ENCODE measurements at places on chromosomes 2 and 18.

DNA sequence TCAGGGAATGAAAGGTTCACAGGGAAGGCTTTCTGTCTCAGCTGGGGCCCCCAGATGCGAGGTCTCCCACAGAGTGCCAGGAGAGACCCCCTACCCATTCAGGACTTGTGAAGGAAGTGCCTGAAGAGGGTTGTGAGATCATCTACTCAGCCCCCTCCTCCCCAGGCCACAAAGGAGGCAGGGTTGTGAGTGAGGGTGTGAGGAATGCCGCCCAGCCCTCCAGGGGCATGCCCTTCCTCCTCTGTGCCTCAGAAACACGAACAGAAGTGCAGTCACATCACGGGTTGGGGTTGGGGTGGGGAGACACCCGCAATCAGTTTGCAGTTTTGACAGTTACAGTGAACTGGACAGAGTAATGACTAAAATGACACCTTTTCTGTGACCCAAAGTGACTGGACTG is 5.0 kb downstream of the MAL start:
- DNase-seq, result no peak

GRCh38 chr18:43574974-43575373 is 297.7 kb upstream of the SYT4 start:
- no peak for DNase-seq

GRCh38 chr18:47179520-47179919 is 3.4 kb upstream of the IER3IP1 start:
- DNase-seq, result no peak

DNA sequence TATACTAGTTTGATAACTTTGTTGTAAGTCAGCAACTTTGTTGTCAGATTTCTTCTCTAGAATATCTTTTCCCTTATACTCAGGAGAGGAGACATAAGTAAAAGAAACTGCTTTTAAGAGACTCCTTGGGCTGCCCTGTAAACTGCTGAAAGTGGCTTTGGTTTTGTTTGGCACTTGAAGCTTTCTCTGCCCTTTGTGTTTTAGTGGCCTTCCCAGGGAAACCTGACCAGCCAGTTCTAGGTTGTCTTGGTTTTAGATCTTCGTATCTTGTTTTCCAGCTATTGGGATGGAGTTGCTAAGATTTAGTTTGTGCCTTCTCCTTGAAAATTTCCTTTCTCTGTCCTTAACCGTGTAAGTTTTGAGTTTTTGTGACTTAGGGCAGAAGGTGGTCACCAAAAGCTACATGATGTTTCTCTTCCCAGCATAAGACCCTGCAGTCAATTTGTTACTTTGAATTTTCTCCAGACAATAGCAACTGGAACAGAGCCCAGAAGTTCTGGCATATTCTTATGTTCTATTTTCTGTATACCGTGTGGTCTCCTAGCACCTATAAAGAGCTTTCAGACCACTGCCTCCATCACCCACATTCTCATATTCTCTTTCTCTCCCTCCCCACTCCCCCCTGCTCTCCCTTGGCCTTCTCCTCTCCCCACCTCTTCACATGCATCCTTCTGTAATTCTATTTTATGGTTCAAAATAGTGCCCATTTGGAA is 81.1 kb downstream of the BOLA3 start:
- DNase-seq, result no peak

DNA sequence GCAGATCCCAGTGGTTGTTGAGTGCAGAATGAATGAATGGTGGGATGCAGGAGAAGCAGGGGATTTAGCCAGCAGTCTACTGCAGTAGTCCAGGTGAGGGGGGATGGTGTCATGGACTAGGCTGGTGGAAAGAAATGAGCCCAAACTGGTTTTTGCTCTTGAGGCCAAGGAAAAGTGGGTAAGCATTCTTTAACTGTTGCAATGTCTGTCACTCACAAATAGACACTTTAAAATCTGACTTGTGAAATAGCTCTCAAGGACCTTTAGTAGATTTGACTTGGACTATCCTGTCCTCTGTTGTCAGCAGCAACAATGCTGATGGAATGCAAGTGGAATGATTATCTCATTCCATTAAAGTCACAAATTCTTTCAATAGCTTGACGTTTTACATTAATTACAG is 37.5 kb upstream of the STK17B start:
- DNase-seq, result no peak

DNA sequence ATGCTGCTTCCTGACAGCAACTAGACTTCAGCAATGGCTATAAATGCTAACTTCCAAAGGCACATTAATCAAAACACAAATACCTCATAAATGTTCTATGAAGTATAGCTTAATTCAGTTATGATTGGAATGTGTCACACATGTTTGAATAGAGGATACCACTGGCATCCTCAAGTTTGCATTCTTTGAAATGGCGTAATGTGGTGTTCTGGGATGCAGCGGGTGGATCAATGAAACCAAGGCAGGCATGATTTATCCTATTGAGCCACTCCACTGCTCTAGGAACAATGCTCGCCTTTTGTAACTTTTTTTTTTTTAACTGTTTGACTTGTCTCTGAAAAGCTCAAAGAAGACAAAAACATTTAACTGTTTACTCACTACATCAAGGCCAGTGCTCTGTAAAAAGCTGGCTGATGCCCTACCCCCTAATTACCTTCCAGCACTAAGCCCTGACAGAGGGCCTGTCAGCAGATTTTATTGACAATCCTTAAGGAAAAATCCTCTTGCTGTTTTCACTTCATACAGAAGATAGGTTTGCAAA is 278.8 kb upstream of the SESTD1 start:
- DNase-seq, result no peak

- DNase-seq, result peak; percentile 32
These were observed 25.1 kb upstream of the CREB1 start for GRCh38 chr2:207504513-207505170.

DNA sequence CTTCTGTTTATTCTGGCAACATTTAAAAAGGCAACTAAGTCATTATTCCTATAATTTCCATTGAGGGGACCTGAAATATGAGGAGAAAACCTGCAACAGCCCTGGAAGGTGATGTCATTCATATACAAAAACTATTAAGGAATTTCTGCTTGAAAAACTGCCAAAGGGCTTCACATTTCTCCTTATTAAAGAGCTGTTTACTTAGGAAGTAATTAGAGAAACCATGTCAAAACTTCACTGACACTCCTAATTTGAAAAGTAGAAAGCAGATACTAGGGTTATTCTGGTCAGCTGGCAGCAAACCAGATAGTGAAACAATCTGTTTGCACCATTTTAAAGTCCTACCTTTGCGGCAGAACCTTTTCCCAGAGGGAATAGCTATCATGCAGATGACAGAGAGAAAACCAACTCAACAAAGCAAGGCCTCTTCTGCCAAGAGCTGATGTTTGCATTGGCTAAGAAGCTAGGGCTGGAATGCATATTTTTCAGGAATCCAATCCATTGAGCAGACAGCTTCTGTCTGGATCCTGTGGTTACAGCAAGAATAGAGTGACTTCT is 592.2 kb upstream of the SYT4 start:
- no peak for DNase-seq

DNA sequence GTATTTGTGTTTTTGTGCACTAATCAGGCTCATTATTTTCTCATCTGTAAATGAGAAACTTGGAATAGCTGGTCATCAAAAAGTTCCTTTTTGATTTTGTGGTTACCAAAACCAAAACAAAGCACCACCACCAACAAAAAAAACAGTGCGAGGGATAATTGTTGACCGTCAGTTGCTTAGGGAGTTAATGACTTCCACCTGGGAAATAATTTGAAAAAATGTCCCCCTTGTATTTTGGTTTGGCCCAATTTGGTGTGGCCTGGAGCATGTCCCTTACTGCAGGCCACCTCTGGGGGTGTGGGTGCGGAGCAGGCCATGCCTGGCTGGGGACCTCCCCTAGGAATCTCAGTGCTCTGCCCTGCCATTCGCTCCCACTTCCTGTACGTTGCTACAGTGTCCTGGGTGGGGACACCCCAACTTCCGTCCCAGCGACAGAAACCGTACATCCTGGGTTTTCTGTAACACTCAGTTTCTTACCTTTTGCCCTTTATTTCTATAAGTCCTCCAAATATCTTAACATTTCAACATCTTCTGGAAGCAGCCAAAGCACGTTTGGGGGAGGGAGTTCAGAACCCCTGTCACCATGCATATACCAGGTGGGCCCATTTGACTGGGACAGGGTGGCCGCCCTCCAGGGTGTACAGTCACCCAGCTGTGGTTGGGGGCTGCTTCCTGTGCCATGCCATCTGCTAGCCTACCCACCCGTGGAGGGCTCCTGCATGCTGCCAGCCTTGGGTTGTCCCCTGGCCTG is 31.3 kb downstream of the NCK2 start:
- DNase-seq, result no peak

DNA sequence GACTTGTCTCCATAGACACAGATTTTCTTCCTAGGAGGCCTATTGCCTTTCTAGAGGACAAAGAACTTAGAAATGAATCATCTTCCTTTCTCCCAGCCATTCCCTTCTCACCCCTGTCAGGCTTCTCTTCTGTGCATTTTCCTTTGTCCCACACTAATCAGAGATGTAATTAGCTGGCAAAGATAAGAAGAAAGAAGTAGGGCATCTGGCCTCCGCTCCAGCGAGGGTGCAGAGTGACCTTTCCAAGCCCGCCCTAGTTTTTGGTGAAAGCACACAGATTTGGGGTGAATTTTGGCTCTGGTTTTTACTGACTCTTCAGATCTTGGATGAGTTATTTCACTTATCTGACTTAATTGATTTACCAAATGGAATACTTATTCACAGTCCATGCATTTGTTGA is 626.5 kb downstream of the ZEB2 start:
- DNase-seq, result no peak

GRCh38 chr2:14647714-14648113 is 15.2 kb downstream of the LRATD1 start:
- no peak for DNase-seq

- no peak for DNase-seq
These were observed 1.4 kb downstream of the MARCHF7 start for GRCh38 chr2:159713631-159714246.

GRCh38 chr18:36537289-36537688 is 239.8 kb downstream of the FHOD3 start:
- DNase-seq, result no peak

- no peak for DNase-seq
These were observed 105.5 kb downstream of the RTP5 start for GRCh38 chr2:241974851-241975592.

DNA sequence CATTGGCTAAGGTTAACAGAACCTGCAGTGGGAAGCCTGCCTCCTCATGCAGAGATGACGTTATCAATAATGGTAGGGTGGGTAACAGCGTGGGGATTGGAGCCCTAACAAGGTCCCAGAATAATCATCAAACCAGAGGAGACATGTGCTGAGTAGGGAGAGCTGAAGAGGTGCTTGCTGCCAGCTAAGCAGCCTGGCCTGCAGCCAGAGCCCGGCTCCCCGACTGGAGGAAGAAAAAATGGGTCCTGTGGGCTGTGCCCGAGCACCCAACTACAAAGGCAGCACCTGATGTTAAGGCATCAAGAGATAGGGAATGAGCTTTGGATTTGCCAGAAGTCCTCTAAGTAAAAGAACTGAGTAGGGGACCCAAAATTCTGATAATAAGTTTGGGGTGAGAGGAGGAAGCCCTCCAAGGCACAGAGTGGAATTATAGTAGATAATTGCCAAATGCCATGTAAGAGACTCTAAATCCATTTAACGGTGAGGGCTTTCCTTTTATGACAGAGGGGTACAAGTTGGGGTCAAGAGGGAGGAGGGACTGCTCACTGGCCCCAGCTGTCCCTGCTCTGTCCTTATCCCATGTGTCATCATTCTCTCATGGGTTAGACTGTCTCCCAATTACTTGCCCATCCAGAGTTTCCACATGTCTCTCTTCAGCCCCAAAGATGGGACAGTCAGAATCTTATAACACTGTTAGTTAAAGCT is 156.1 kb downstream of the ANTXR1 start:
- DNase-seq, result no peak

- DNase-seq, result no peak
These were observed 1.4 kb downstream of the RBKS start for GRCh38 chr2:27888790-27889189.

- peak; percentile 56 for DNase-seq
These were observed 114.5 kb downstream of the LOXHD1 start for GRCh38 chr18:46542545-46542944.

- DNase-seq, result no peak
These were observed 107.9 kb downstream of the MAP4K4 start for GRCh38 chr2:101805152-101806088.

DNA sequence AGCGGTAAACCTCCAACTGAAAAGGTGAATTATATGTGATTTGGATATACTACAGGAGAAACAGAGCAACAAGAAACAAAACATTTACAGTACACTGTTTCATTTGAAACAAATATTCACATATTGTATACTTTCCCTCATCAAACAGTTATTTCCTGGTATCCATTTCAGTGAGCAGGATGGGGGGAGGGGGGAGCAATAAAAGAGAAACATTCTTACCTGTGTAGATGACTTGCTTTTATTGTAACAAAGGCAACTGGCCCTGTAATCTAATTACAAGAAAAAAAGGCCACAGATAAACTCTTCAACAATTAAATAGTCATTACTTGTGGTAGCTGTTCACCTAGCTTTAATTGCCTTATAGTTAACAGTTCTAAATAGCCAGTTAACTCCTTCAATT is 3.9 kb upstream of the PPP1CB start:
- DNase-seq, result no peak

DNA sequence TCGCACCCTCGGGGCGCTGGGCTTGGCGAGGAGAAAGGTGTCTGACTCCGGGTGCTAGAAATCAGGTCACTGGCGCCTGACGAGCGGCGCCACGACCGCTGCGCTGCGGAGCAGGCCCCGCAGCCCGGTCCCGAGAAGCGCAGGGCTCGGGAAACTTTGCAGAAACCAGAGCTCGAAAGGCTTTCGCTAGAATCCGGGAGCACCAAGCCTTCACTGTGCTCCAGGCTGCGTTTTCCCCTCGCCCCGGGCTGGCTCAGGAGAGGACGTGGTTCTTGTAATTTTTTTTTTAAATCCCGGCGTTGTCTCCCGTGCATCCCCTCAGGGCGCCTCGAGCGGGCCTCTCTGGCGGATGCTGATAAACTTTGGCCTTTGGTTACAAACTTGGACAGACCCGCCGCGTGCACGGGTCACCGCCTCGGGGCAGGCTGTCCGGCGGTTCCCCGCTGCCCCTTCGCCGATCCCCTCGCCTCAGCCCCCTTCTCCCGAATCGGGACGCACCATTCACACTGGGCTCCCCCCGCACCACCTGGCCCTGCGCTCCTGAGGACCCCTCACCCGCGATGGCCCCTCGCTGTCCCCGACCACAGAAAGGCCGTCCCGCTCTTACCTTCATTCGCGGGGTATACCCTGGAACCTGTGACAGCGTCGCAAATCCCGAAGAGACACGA is 419 bp downstream of the EPHA4 start:
- peak; percentile 67 for DNase-seq

- no peak for DNase-seq
These were observed 41.0 kb downstream of the MYO3B start for GRCh38 chr2:170218931-170219330.

GRCh38 chr18:73164430-73164829 is 296.6 kb upstream of the NETO1 start:
- DNase-seq, result no peak
